ENCODE measurements at places on chromosomes 16 and 17. TPM values are rescaled to one million over a fixed set of nuclear protein-coding genes. Genes with fewer than 3 reads are reported as not detected.

- no peak for DNase-seq
Measured at GRCh38 chr17:57905875-57906455, 49.2 kb downstream of the CUEDC1 start.

DNA sequence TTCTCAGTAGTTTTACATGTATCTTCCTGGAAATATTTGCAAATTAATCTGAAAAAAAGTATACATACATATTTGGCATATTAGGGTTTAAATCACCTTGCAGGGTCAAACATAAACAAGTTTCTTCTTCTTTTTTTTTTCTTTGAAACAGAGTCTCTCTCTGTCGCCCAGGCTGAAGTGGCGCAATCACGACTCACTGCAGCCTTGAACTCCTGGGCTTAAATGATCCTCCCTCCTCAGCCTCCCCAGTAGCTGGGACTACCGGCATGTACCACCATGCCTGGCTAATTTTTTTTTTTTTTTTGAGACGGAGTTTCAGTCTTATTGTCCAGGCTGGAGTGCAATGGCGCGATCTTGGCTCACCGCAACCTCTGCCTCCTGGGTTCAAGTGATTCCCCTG lies 12.6 kb upstream of the FUS start:
- DNase-seq = no peak

- DNase-seq = no peak
Measured at GRCh38 chr17:7717756-7718350, 309 bp downstream of the DNAH2 start.

DNA sequence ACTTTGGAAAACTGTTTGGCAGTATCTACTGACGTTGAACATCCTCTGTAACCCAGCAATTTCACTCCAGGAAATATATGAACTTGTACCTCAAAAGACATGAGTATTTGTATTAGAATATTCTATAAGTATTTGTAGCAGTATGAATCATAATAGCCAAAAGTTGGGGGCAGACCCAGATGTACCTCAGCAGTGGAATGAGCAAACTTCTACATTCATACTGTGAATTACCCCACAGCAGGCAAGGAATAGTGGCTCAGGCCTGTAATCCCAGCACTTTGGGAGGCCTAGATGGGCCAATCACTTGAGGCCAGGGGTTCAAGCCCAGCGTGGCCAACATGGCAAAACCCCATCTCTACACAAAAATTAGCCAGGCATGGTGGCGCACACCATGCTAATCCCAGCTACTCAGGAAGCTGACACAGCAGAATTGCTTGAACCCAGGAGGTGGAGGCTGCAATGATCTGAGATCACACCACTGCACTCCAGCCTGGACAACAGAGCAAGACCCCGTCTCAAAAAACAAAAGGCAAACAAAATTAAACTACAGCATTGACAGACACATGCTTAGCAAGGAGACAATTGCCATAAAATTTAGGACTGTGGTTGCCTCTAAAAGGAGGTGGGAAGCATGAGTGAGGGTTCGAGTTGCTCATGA lies 11.2 kb upstream of the HELZ start:
- no peak for DNase-seq

EPOP gene
- total RNA-seq = 5.9 TPM

TAC4 gene
- total RNA-seq = not detected

HEATR9 gene
- total RNA-seq = not detected

CCR7 gene
- total RNA-seq = 0.30 TPM
